ENCODE measurements at places on chromosomes 12 and 14. TPM values are rescaled to one million over a fixed set of nuclear protein-coding genes. Genes with fewer than 3 reads are reported as not detected.

Gene SLCO1C1
- total RNA-seq = 31.5 TPM

Gene GAS2L3
- 57.3 TPM for total RNA-seq

Gene ADAMTS20
- total RNA-seq = 0.25 TPM

Gene SLC17A8
- total RNA-seq = 2.0 TPM

Gene SYNDIG1L
- 0.98 TPM for total RNA-seq

Gene SDR9C7
- 0.25 TPM for total RNA-seq

Gene LUM
- total RNA-seq = 16.7 TPM

Gene TRIM9
- 44.5 TPM for total RNA-seq

Gene LRRC9
- total RNA-seq = 3.0 TPM

Gene ADCK1
- total RNA-seq = 4.4 TPM

Gene C14orf180
- total RNA-seq = not detected

Gene BCL11B
- total RNA-seq = 35.4 TPM

Gene FAM181A
- 0.74 TPM for total RNA-seq

Gene SYCP3
- 0.49 TPM for total RNA-seq

Gene KLHL33
- 0.25 TPM for total RNA-seq

Gene SMOC1
- total RNA-seq = 22.6 TPM

Gene FIGNL2
- total RNA-seq = 0.25 TPM

Gene ISM2
- total RNA-seq = 0.49 TPM

Gene MYBPC1
- total RNA-seq = 2.2 TPM
